CD4-positive, alpha-beta T cell treated with Interleukin-6 for 4 hours (primary cell): ENCODE measurements at places on chromosomes 11 and 22.

DNA sequence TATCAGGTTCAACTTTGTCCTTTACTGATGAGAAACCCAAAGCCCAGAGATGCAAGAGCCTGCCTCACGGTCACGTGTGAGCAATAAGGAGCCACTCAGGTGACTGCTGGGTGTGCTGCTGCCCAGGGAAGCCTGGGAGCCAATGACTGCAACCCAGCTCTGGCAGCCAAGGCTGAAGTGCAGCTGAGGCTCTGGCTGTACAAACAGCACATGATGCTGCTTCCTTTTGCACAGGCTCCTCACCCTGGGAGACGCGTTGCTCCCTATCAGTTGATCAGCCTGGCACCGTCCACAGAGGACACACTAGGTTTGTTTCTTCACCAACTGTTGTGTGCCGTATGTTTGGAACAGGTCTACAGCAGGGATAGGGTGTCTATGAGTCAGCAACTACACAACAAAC is 168.7 kb downstream of the EFCAB6 start:
- no peak for DNase-seq

GRCh38 chr22:36379593-36380361 is 8.0 kb downstream of the MYH9 start:
- peak; percentile 68 for DNase-seq

GRCh38 chr11:13051257-13051656 is 42.1 kb downstream of the RASSF10 start:
- no peak for DNase-seq

DNA sequence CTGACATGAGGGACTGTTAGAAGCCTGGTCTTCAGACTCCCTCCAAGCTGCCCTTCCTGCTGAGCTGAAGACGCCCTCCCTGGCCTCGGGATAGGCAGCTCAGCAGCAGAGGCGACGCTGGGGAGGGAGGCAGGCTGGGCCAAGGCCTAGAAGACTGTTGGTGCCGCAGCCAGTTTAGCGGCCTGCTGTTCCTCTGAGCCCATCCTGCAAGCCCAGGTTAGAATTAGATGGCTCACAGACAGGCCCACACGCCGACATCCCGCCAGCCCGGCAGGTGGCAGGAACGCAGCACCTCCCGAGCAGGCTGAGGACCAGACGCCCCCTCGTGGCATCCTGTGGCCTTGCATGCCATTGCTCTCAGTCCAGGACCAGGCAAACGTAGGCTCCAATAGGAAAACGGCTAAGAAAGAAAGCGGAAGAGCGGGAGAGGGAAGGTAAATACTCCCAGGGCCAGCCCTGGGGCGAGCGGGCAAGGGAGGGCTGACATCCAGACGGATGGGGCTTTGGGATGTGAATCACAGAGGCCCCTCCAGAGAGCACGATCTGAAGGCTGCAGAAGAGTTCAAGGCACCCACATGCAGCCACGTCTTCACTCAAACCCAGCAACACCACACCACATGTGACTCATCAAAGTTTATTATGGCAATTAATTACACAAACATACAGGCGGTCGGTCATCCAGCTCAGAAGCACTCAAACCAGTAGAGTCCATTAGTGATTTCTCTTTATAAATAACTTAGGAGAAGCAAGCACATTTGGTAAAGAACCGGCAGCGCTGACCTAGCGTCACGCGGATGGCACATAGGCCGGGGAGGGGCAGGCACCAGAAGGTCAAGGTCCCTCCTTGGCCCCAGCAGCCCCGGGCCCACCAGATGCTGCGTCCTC is 27.6 kb downstream of the CD5 start:
- DNase-seq = peak; percentile 94

DNA sequence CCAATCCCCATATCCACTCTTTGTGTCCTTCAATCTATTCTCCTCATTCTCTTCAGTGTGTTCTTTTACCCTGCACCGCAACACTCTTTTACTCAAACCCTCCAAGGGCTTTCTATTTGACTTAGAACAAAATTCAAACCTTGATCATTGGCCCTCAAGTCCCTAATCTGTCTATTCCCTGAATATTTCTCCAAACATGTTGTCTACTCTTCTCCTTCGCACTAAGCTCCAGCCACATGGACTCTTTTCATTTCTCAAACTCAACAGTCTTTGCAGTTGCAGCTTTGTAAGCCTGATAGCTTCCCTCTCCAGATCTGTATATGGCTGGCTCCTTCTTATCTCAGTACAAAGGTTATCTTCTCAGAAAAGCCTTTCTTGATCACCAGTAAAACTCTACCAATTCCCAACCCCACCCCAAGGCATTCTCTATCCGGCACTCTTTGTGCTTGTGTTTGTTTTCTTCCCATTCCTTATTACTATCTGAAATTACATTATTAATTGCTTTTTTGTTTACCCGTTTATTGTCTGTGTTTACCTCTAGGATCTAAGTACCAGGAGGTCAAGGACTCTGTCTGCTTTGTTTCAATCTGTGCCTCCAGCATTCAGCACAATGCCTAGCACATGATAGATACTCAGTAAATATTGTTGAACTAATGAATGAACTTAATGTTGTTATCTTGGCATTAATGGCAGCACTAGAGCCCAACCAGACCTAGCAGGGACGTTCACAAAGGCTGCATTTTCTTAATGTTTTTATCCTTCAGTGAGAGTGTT is 147.4 kb downstream of the BBOX1 start:
- DNase-seq = no peak

- peak; percentile 2 for DNase-seq
Observed at GRCh38 chr11:36684840-36685801, 87.1 kb upstream of the RAG2 start.

GRCh38 chr11:64207256-64208085 is 950 bp downstream of the FERMT3 start:
- peak; percentile 87 for DNase-seq

DNA sequence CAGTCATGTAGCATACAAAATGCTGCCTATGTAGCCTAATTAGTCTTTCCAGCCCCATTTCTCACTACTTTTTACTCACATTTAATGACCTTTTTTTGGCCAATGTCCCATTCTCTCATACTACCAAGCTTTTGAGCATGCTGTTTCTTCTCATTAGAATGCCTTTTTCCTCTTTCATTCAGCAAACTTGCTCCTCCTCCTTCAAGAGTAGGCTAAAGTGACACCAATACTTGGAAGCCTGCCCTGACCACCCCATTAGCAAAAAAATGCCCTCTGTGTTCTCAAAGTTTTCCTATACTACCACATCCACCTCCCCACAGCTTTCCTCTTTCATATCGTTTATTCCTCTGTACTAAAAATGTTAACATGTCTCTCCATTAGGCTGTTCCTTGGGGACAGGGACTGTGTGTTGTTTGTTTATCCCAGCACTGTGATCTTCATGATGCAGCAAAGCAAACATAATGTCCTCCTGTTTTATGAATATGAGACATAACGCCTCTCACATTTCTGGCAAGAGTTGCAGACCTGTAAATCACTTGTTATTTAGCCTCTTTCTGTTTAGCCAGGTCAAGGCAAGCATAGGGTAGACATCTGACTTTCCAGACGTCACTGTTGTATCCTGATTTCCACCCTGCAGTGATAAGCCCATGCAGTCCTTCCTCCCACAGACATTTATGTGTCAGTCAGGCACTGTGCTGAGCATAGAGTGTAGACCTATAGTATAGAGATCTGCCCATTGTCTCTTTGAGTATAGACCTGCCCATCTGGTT is 62.0 kb upstream of the UCP3 start:
- DNase-seq = no peak
